EL (cell line): ENCODE measurements at places on chromosomes 16 and 17.
A peak's percentile ranks its signal among the peaks of the same experiment; 100 is the strongest.

DNA sequence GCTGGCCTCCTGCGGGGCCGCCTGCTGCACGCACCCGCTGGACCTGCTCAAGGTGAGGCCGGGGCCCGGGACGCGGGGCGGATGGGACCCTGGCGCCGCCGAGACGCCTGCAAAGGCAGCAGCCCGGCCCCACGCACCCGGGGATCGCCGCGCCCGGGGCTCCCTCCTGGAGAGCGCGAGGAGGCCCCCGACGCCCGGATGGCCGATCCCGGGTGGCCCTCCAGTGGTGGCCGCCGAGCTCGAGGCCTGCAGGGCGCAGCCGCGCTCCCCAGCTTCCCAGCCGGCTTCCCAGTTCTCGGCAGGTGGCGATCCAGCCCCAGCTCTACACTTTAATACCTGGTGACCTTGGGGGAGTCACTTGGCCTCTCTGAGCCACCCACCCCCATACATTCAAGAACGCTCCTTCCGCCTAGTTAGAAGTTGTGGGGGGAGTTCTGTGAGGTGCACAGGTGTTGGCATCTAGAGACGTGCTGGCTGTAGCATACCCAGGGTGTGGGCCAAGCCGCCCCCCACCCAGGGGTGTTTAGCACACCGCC lies 452 bp downstream of the SLC25A10 start:
- peak; percentile 45 for DNase-seq

GRCh38 chr17:10314329-10314728 lies 58.5 kb downstream of the MYH13 start:
- DNase-seq: no peak

GRCh38 chr16:88430524-88431446 lies 22.3 kb upstream of the ZFPM1 start:
- no peak for DNase-seq

- no peak for DNase-seq
These were observed 45.3 kb downstream of the RPH3AL start for GRCh38 chr17:307295-307691.

DNA sequence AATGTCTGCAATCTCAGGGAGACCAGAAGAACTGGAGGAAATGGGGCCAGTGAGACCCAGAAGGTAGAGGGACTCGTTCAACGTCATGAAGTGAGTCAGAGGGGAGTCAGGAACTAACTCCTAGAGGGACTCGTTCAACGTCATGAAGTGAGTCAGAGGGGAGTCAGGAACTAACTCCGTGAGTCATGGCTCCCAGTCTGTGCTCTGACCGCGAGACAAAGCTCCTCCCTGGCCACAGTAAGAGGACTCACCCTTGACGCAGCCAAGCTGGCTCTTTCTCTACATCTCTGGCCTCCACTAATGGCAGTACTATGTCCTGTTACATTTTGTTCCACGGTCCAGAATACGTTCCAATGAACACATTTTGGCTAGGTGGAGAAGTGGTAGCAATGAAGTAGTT lies 902.5 kb downstream of the KCNJ2 start:
- peak; percentile 96 for DNase-seq

DNA sequence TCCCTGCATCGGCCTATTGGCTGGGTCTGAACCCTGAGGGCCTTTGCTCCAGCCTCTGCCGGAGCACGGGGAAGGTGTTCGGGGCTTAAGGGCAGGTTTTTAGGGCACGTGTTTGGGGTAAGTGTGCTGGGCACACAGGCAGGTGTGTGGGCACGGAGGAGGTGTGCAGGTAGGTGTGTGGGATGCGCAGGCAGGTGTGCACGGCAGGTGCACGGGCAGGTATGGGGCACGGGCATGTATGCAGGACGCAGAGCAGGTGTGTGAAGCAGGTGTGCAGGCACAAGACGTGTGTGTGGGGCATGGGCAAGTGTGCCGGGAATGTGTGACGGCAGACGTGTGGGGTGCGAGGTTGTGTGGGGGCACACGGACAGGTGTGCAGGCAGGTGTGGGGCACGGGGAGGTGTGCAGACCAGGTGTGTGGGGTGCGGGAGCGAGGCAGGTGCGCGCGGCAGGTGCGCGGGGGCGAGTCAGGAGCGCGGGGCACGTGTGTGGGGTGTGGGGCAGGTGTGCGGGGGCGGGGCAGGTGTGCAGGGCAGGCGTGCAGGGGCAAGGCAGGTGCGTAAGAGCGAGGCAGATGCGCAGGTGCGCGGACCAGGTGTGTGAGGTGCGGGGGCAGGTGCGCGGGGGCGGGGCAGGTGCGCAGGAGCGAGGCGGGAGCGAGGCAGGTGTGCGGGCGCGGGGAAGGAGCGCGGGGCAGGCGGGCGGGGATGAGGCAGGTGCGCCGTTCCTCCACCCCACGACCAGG lies 28.6 kb upstream of the METRNL start:
- DNase-seq: no peak

DNA sequence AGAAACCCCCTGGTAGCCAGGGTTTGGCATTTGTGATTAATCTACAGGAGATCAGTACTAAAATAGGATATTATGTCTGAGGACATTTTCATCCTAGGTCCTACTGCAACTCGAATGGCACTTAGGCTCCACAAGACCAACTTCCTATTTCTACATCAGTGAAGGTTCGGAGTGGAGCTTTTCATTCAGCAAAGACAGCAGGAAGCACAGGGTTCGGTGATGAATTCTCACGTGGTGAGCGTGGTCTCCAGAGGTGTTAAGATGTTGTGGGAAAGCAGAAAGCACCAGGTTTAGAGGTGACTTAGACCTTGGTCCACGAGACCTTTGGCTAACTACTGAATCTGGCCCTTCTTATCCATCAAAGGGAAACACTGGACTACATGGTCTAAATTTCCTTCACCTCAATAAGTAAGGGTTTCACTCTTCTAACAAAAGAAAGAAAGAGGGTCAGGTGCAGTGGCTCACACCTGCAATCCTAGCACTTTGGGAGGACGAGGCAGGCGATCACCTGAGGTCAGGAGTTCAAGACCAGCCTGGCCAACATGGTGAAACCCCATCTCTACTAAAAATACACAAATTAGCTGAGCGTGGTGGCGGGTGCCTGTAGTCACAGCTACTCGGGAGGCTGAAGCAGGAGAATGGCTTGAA lies 13.9 kb upstream of the HELZ start:
- DNase-seq: no peak

GRCh38 chr16:3202903-3203539 lies 15.0 kb downstream of the OR1F1 start:
- no peak for DNase-seq

GRCh38 chr17:46169913-46170638 lies 23.2 kb downstream of the KANSL1 start:
- DNase-seq: no peak

DNA sequence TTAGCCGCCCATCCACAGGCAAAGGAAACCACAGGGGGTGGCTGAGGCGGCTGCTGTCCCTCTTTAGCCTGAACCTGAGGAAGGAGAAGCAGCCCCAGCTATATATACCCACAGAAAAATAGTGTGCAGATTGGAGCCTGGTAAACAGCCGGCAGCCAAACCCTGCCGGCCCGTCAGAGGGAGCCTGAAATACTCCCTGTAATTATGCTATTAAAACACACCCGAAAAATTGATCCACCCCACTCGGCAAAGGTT lies 6.8 kb downstream of the PIEZO1 start:
- DNase-seq: no peak

DNA sequence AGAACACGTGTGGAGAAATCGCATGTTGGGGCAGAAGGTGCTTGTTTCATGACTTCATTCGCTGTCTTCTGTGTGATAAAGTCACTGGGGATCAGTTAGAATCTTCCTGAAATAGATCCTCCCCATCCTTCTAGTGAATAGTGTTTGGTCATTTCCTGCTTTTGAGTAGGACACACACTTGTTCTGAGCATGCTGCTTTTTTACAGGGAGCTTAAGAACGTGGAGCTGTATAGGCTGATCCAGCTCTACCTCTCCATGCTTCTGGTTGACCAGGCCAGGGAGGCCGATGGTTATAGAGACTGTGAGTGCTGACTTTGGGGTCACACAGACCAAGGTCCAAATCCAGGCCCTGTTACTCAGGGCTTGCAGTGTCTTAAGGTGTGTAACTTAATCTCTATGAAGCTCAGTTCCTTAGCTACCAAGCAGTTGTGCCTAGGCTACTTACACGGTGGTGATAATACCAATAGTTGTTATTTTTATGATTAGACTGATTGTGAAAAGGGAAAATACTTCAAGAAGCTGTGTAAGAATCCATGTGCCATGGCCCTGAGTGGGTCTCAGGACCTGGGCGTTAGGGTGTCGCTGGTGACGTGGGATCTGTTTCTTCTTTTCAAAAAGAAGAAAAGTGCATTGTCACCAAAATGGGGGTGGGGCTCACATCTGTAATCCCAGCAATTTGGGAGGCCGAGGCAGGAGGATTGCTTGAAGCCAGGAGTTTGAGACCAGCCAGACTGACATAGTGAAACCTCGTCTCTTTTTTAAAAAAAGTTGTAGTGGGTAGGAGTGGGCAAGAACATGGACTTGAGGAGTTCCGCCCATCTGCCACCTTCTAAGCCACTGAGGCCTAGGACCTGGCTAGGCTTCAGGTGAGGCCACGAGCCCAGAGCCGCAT lies 64.1 kb upstream of the LGALS9 start:
- no peak for DNase-seq

DNA sequence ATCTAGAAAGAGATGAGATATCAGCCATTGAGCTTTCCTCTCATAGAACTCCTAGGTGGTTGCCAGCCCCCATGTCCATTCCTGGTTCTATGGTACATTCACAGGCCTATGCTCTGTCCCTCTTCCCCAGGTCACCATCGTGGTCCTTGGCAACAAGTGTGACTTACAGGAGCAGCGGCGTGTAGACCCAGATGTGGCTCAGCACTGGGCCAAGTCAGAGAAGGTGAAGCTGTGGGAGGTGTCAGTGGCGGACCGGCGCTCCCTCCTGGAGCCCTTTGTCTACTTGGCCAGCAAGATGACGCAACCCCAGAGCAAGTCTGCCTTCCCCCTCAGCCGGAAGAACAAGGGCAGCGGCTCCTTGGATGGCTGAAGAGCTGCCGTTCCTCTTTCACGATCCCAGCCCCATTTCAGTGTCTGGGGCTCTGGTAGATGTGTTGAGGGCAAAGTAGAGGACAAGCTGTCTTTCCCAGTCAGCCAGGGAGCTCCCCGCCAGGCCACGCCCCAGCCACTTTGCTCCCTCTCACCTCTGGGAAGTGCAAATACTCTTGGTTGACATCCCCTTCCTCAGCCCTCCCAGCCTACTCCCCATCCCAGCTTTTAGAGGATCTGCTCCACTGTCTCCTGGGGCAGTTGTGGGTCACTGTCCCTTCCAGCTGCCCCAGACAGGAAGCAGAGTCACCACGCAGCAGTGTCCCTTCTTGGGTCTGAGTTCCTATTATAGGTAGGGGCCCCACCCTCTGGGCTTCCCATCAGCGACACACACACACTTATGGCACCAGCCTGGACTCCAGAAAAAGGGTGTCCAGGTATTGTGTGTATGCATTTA lies 3.8 kb downstream of the NKIRAS2 start:
- DNase-seq: no peak

GRCh38 chr16:8549843-8550412 lies 40.4 kb downstream of the TMEM114 start:
- DNase-seq: no peak

GRCh38 chr16:89828199-89828869 lies at the start of gene SPIRE2:
TSS of gene SPIRE2 (plus strand) at chr16:89828475. CDS start at chr16:89828551, 76 bp downstream.
- peak; percentile 68 for DNase-seq

DNA sequence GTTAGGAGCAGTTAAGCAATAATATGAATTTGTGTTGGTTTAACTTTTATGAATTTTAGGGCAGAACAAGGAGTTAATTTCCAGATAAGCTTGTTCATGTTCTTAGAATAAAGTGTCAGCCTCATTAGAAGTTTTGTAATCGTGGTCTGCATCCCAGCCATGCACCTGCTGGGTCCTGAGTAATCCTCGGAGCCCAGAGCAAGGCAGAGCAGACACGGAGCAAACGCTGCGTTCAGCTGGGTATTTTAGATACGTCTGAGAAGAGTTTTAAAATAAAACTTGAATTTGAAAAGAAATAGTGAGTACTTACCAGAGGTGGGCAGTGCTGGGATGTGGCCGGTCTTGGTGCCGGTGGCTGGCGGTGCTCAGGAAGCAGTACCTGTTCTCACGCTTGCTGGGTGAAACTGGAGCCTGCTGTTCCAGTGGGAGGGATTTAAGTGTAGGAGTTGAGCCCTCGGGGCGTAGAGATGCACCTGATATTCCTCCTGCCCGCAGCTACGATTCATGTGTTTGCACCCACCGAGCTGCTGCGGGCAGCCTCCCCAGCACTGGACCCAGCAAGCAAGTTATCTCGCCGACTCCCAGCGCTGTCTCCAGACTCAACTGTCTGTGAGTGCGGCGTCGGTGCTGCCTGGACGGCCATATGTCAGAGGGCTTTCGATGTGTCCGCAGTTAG lies at the start of gene ZNF750:
Gene ZNF750 (minus strand): TSS at position 406 of the 676 bp plus-strand sequence. CDS start 7,568 bp downstream, outside the sequence.
- DNase-seq: no peak

DNA sequence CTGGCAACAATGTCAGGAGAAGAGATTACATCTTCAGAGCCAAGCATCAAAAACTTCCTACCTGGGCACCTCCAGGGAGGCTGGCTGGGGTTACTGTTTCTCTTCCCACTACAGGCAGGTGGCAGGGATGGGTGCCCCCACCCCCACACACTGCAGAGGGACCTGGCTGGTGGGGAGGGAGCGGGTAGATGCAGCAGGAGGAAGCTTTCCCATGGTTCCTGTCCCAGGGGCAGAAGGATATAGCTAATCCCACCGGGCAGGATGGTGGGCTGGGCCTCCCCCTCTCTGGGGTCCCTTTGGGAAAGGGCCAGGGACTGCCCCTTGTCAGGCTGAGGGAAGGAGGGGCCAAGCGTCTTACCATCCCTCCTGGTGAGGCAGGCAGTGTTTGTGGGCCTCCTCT lies 16.7 kb upstream of the MTMR4 start:
- no peak for DNase-seq

DNA sequence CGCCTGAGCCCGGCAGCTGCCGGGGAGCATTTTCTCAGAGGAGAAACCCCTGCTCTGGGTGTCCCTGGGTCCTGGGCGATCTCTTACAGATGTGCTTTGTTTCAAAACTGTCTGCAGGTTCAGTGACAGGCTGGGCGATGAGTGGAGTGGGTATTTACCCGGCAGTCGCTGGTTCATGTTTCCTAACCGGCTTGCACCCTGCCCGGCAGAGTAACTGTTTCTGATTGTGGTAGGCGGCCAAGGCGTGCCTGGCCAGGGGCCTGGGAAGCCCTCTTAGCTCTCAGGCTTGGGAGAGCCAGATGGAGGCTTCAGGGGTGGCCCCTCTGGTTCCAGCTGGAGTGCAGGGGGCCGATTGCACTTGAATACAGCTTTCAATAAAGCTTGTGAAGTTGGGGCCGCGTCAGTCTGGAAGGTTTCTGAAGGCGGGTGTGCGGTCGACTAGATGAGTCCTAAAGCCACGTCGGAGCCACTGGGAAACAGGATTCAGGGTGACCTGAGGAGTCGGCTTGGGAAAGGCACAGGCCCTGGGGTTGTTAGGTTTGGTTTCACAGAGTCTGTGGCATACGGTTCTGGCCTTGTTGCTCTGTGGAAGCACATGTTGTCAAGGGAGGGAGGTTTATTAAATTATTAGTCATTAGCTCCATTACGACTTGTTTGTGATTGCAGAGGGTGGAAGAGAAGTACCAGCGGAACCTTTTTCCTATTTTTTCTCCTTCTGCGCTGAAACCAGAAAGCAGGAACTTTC lies 1.4 kb downstream of the BAIAP2 start:
- no peak for DNase-seq

DNA sequence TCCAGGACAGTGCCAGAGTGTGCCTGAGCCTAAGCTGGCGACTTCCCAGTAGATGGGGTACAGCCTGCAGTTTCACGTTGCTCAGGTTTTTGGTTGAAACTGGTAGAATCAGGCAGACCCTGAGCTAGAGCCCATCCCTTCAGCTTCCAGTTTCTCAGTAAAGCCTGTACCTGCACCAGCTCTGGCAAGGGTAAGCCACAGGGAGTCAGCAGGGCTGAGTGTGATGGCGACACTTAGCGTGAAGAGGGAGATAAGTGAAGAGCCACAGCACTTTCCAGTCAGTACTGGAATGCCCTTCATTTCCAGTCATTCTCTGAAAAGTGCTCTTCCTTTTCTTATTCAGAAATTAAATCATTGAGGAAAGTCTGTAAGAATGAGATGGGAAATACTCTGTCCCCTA lies 22.4 kb downstream of the PLD6 start:
- DNase-seq: no peak
